Activated CD4-positive, alpha-beta memory T cell treated with anti-CD3 and anti-CD28 coated beads for 36 hours (primary cell): ENCODE measurements at places on chromosomes 1 and 21. TPM values are rescaled to one million over a fixed set of nuclear protein-coding genes. Genes with fewer than 3 reads are reported as not detected.

Gene TTLL7
- total RNA-seq: 0.90 TPM

Gene SDC3
- 0.12 TPM for total RNA-seq

Gene SPRR2A
- not detected for total RNA-seq

Gene THEM5
- not detected for total RNA-seq

Gene ADGRL2
- not detected for total RNA-seq

Gene FNDC10
- total RNA-seq: 1.6 TPM

Gene CLDN17
- total RNA-seq: not detected

Gene GSTM1
- total RNA-seq: not detected

Gene GJA8
- not detected for total RNA-seq

Gene CLCA2
- not detected for total RNA-seq

Gene MT1HL1
- total RNA-seq: not detected

Gene ASPM
- 48.8 TPM for total RNA-seq

Gene PLPP3
- total RNA-seq: not detected

Gene AGTRAP
- total RNA-seq: 16.5 TPM

Gene S100A7
- not detected for total RNA-seq

Gene SPATA46
- total RNA-seq: not detected

Gene SLC37A1
- total RNA-seq: 21.1 TPM

Gene CHIT1
- total RNA-seq: 0.19 TPM

Gene MCOLN3
- total RNA-seq: 0.62 TPM

Gene DDI2
- total RNA-seq: 28.2 TPM

Gene MR1
- total RNA-seq: 19.5 TPM

Gene SHE
- total RNA-seq: 0.07 TPM

Gene ZNF496
- 10.6 TPM for total RNA-seq

Gene NTRK1
- total RNA-seq: 6.7 TPM

Gene IFI16
- total RNA-seq: 215 TPM

Gene TOMM40L
- total RNA-seq: 15.4 TPM

Gene VWA1
- total RNA-seq: 0.92 TPM

Gene TCHHL1
- not detected for total RNA-seq

Gene SAMD13
- total RNA-seq: 0.48 TPM

Gene ERG
- not detected for total RNA-seq

Gene SORT1
- total RNA-seq: 0.31 TPM

Gene GBP4
- 26.5 TPM for total RNA-seq

Gene PGLYRP4
- total RNA-seq: not detected

Gene PTPRF
- total RNA-seq: 2.4 TPM

Gene CCDC27
- not detected for total RNA-seq

Gene BSND
- total RNA-seq: not detected

Gene PCAT6
- 0.76 TPM for total RNA-seq
